Small intestine (tissue), 16 donors: ENCODE measurements at places on chromosomes 7 and 10.

DNA sequence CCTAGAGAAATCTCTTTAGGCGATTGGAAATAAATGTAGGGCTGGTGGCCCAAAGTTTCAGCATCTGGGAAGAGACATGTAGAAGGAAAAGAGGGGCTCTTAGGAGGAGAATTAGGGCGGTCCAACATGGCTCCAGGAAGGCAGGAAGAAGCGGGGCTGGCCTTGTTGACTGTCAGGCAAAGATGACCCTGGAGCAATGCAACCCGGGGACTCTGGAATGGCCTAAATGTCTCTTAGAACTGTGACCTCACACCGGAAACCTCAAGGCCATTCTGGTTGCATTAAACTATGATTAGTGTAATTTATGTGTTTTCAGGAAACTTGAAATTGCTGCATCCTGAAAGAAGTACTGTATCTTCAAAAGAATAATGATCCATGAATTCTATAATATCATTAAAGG, 66.8 kb downstream of the NRP1 start:
- DNase-seq: no peak
- H3K27ac ChIP-seq: no peak overlapping the region
- H3K36me3 ChIP-seq: no peaks in the 10 kb centered on the region

- DNase-seq: no peak
- H3K36me3 ChIP-seq: no peaks in the 10 kb centered on the region
- peaks cover 11% of the 10 kb centered on the region for H3K4me1 ChIP-seq
- H3K27me3 ChIP-seq: no peaks in the 10 kb centered on the region
Observed at GRCh38 chr10:126042354-126042753, 146.0 kb downstream of the FANK1 start.

GRCh38 chr7:128201067-128201689, 39.9 kb upstream of the LEP start:
- H3K27ac ChIP-seq: no peak overlapping the region
- peak overlapping the region; percentile 30 for H3K4me3 ChIP-seq
- H3K36me3 ChIP-seq: no peaks in the 10 kb centered on the region
- H3K27me3 ChIP-seq: peaks cover 21% of the 10 kb centered on the region

GRCh38 chr7:122092964-122093797, 50.9 kb downstream of the AASS start:
- no peaks in the 10 kb centered on the region for H3K36me3 ChIP-seq
- H3K4me1 ChIP-seq: no peaks in the 10 kb centered on the region
- no peak overlapping the region for H3K4me3 ChIP-seq
- H3K27ac ChIP-seq: no peak overlapping the region

DNA sequence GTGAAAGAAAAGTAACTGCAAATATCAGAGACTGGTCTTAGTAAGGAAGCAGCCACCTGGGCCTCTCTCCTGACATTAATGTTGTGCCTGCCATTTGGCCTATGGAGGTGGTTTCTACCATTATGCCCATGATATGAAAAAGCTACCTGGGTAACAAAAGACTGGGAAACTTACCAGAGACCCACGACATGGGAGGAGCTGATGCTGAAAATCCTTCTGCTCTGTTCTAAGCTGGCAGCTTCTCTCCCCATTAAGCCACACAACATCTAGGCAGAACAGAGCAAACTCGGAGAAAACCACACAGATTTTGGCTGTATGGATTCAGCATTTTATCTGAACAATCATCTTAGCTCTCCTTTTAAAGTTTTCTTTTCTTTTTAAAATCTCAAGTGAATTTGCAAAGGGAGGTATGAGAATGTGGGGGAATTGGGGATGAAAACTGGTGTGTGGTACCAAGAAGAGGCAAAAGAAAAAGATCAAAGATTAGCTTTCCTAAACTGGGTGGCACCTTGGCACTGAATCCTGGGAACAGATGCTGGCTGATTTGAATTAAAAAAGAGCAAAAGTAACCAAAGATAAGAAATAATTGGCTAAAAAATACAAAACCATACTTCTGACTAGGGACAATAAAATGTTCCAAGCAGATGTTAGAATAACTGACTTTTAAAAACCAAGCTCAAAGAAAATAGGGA, 128.6 kb upstream of the ANKRD1 start:
- H3K36me3 ChIP-seq: no peaks in the 10 kb centered on the region
- no peaks in the 10 kb centered on the region for H3K27me3 ChIP-seq
- H3K4me1 ChIP-seq: no peaks in the 10 kb centered on the region
- no peak overlapping the region for H3K27ac ChIP-seq

DNA sequence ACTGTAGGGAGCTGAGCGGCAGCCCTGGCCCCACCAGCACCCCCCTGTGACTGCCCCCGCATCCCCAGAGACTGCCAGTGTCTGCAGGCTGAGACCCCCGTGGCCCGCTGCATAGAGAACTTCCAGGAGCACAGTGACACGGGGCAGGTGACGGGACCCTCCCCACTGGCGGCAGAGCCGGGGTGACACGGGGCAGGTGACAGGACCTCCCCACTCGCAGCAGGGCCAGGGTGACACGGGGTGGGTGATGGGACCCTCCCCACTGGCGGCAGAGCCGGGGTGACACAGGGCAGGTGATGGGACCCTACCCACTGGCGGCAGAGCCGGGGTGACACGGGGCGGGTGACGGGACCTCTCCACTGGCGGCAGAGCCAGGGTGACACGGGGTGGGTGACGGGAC, 2.3 kb downstream of the GPER1 start:
- H3K27me3 ChIP-seq: no peaks in the 10 kb centered on the region
- H3K4me3 ChIP-seq: no peak overlapping the region
- peaks cover 26% of the 10 kb centered on the region for H3K36me3 ChIP-seq
- DNase-seq: no peak
- peaks cover 14% of the 10 kb centered on the region for H3K4me1 ChIP-seq
- no peak overlapping the region for H3K27ac ChIP-seq

DNA sequence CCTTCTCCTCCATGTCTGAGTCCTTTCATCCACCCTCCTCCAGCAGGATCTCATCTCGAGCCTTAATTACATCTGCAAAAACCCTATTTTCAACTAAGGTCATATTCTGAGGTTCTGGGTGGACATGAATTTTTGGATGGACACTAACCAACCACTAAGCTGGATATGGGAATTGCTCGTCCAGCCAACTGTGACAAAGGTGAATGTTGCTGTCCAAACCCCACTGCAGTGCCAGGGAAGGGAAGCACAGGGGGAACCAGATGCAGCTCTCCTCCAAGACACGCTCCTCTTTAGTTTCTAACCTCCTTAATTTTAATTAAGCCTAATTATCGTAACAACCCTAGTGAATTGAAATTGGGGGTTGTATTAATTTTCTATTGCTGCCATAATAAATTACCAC, 65.1 kb upstream of the EBF3 start:
- no peak overlapping the region for H3K27ac ChIP-seq
- H3K36me3 ChIP-seq: no peaks in the 10 kb centered on the region
- no peaks in the 10 kb centered on the region for H3K4me1 ChIP-seq
- no peak overlapping the region for H3K4me3 ChIP-seq
- peaks cover 3% of the 10 kb centered on the region for H3K27me3 ChIP-seq
- no peak for DNase-seq

- H3K4me3 ChIP-seq: no peak overlapping the region
- no peak overlapping the region for H3K27ac ChIP-seq
- H3K4me1 ChIP-seq: no peaks in the 10 kb centered on the region
- DNase-seq: no peak
Observed at GRCh38 chr10:4094751-4095150, 309.7 kb upstream of the KLF6 start.

- no peaks in the 10 kb centered on the region for H3K36me3 ChIP-seq
- H3K4me1 ChIP-seq: no peaks in the 10 kb centered on the region
- H3K27ac ChIP-seq: no peak overlapping the region
- no peaks in the 10 kb centered on the region for H3K27me3 ChIP-seq
- H3K4me3 ChIP-seq: no peak overlapping the region
Observed at GRCh38 chr7:83579740-83580139, 69.2 kb downstream of the SEMA3E start.

DNA sequence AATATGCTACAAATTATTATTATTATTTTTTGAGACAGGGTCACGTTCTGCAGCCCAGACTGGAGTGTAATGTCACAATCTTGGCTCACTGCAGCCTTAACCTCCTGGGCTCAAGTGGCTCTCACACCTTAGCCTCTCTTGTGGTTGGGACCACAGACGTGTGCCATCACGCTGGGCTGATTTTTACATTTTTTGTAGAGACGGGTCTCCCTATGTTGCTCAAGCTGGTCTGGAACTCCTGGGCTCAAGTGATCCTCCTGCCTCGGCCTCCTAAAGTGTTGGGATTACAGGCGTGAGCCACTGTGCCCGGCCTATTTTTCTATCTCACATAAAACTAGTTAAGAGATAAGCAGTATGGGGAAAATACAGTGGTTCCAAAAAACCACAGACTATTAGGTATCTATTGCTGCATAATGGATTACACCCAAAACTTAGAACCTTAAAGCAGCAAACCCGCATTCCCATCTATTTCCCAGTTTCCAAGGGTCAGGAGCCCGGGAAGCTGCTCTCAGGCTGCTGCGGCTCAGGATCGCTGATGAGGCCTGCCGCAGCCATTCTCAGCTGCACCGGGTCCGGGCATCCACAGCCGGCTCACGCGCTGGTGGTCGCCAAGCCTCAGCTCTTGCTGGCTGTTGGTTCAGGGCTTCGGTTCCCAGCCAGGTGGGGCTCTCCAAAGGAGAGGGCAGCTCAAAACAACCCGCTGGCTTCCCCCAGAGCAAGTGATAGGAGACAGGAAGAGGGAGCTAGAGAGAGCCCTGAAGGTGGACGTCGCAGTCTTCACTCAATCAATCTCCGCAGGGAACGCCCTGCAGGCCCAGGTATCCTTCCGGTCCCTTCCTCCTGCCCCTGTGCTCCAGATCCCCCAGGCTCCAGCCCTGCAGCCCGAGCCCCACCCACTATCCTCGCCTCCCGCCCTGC, 128.2 kb downstream of the UBE2H start:
- H3K4me3 ChIP-seq: peak overlapping the region; percentile 62
- H3K27ac ChIP-seq: no peak overlapping the region
- peaks cover 5% of the 10 kb centered on the region for H3K4me1 ChIP-seq
- peak; percentile 73 for DNase-seq
- no peaks in the 10 kb centered on the region for H3K27me3 ChIP-seq

DNA sequence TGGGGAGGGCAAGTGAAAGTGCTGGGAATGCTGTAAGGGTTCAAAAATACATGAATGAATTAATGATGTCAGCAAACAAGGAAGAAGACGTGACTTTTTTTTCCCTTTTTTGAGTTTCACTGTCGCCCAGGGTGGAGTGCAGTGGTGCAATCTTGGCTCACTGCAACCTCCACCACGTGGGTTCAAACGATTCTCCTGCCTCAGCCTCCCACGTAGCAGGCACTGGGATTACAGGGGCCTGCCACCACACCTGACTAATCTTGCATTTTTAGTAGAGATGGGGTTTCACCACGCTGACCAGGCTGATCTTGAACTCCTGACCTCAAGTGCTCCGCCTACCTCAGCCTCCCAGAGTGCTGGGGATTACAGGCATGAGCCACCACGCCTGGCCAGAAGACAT, 30.0 kb downstream of the DENND10 start:
- H3K27me3 ChIP-seq: no peaks in the 10 kb centered on the region
- H3K27ac ChIP-seq: no peak overlapping the region
- no peaks in the 10 kb centered on the region for H3K4me1 ChIP-seq
- H3K4me3 ChIP-seq: no peak overlapping the region

- H3K36me3 ChIP-seq: no peaks in the 10 kb centered on the region
- H3K27me3 ChIP-seq: no peaks in the 10 kb centered on the region
- H3K4me3 ChIP-seq: peak overlapping the region; percentile 75
Observed at GRCh38 chr10:102870221-102870620, 951 bp downstream of the AS3MT start.

DNA sequence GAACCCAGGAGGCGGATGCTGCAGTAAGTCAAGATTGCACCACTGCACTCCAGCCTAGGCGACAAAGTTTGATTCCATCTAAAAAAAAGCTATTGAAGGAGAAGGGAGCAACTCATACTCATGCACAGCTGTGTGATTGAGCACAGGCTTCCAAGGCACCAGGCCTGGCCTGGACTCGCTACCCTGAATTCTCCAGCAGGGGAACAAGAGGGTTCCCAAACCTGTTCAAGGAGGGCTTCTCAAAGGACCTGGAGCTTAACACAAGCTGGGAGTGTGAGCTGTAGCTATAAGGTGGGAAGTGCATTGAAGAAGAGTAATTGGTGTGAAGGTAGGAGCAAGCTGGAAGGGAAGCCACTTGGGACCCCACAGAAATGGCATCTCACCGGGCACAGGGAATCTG, 15.1 kb upstream of the DDIT4 start:
- peaks cover 29% of the 10 kb centered on the region for H3K4me1 ChIP-seq
- no peak overlapping the region for H3K4me3 ChIP-seq
- no peak overlapping the region for H3K27ac ChIP-seq
- no peak for DNase-seq

- peak; percentile 78 for DNase-seq
- no peak overlapping the region for H3K4me3 ChIP-seq
- H3K36me3 ChIP-seq: no peaks in the 10 kb centered on the region
- H3K27ac ChIP-seq: no peak overlapping the region
- no peaks in the 10 kb centered on the region for H3K27me3 ChIP-seq
Observed at GRCh38 chr7:84799106-84799505, 387.8 kb downstream of the SEMA3D start.

DNA sequence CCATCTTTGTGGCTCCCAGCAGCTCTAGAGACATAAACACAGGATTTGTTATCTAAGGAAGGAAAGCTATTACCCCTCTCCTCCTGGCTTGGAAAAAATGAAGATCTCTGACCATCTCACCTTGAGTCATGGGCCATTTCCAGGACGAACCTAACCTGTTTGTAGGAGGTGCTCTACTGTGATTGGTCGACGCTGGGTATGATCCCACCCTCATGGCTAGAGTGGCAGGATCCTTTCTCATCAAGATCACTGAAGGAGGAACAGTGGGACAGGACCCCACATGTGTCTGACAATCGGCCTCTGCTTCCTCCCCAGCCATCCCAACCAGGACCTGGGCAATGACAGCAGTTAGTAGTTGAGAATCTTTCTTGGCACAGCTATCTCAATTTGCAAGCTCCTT, 144.1 kb downstream of the EMX2 start:
- H3K4me1 ChIP-seq: no peaks in the 10 kb centered on the region
- no peak overlapping the region for H3K27ac ChIP-seq
- no peak overlapping the region for H3K4me3 ChIP-seq
- no peak for DNase-seq
- H3K36me3 ChIP-seq: no peaks in the 10 kb centered on the region
